ENCODE measurements at places on chromosomes 6 and 20.

GRCh38 chr6:100209323-100210136 lies 215.5 kb upstream of the MCHR2 start:
- no peak for DNase-seq

GRCh38 chr20:43590392-43591303 lies at the start of gene IFT52:
Gene IFT52, plus strand, starts transcription at chr20:43590937. Its CDS starts 3,762 bp downstream, at chr20:43594699.
- peak; percentile 74 for DNase-seq

DNA sequence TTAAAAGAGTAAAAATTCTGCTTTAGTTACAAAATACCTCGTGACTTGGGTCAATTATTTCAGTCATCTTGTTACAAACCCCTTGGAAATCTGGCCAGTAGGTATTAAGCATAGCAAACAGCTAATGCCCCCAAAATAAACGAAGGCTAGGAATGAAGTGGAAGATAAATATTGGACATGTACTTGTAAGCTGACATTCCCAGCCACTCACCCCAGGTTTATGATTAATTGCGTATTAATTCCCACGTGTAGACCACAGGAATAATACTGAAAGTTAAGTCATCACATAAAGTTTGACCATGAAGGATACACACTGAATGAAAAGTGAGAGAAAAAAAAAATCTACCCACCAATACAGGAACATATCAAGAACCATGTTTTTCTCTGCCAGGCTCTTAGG lies 936.5 kb upstream of the ADGRB3 start:
- DNase-seq: no peak

DNA sequence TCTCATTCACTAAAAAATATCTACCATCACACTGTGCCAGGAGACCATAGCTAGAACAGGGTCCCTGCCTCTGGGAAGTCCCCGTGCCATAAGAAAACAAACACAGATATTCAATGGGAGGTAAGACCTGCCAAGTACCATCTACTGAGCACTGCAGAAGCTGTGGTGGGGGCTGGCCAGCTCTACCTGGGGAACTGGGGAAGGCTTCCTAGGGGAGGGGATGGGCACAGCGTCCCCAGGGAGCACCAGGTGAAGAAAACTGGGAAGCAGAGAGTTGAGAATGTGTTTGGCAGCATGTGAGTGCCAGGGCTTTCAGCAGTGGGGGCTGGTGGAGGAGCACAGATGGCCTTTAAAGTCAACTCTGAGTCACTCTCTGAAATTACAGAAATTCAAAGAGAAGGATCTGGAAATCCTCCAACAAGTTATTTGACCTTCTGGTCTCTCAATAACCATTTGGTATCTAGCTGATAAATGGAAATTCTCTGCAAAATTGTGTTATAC lies 85.2 kb downstream of the SHLD1 start:
- no peak for DNase-seq

DNA sequence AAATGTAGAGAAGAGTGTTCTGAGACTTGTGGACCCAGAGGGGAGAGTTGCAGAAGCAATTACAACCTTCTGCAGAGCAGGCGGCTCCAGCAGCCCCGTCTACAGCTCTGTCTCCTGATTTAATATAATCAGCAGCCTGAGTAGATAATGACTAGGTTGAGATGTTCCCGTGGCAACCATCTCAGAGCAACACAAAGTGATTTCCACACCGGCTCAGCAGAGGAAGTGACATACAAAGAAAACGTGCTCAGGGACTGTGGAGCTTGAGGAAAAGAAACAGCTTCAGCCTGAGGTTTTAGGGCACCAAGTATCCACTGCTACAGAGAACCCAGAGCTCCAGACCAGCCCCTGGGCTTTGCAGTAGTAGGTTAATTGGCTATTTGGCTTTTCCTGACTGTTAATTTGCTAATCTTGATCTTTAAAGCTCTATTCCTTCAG lies 136.4 kb downstream of the MTFR2 start:
- DNase-seq: no peak

DNA sequence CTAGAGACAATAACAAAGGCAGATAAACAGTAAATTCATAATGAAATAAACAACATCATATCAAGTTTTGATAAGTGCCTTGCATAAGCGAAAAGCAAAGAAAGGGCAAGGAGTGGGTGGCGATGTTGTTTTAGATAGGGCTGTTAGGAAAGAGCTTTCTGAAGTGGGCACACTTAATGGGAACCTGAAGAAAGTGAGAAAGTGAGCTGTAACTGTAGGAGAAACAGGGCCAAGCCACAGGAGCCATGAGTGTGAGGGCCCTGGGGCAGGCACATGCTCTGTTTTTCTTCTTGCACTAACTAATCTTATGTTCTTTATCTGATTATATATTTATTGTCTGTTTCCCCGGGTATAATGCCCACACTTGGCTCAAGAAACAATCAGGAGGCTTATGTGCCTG lies 193.4 kb upstream of the SUPT3H start:
- DNase-seq: no peak

- no peak for DNase-seq
Measured at GRCh38 chr6:158865769-158866168, 46.6 kb upstream of the EZR start.

DNA sequence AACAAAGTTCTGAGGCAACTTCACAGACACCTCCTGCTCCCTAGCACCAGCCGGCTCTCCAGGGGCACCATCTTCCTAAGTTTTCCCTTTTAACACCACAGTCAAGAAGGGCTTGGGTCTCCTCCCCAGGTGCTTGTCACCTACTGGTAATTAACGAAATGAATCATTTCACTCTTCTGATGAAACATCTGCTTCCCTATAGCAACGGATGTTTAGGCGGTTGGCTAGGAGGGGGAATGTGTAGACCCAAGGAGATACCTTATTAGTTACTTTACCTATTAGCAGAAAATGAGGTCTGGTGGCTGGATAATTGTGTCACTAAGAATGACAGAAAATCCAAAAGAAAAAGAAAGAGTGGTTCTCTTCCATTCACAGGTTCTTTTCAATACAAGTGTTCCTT lies 46.3 kb upstream of the FABP7 start:
- no peak for DNase-seq

GRCh38 chr6:14177413-14178082 lies 60.0 kb downstream of the CD83 start:
- DNase-seq: no peak

- no peak for DNase-seq
Measured at GRCh38 chr6:166515072-166515810, 71.2 kb downstream of the RAMACL start.

DNA sequence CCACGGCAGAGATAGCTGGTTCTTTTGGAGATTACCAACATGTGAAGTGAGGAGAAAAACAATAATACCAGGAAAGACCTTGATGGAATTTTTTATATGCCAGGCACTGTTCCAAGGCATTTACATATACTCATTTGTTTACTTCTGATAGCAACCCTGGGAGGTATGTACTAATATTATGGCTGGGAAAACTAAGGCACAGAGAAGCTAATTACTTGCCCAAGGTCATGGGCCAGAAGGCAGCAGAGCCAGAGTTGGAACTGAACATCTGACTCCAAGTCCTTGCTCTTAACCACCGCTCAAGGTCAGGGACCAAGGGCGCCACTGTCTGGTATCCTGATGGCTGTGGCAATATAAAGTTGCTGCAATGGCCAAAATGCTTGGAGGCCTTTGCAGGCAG lies 97.0 kb upstream of the KCNG1 start:
- no peak for DNase-seq

DNA sequence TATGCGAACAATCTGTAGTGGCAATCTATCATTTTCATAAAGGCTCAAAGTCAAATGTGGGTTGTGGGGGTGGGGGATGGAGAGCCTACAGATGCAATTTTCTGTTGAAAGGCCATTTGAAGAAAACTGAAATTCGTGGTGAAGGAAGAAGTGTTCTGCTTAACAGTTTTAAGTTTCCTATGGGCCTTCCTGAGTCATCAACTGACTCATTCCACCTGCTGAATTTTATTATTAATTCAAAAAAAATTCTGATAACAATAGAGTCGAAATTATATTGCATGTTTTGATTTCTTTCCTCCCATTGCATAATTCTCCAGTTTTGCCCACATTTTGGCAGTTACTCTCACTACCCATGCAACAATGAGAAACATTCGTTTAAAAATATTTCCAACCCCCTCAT lies 622.3 kb upstream of the ARID1B start:
- no peak for DNase-seq

DNA sequence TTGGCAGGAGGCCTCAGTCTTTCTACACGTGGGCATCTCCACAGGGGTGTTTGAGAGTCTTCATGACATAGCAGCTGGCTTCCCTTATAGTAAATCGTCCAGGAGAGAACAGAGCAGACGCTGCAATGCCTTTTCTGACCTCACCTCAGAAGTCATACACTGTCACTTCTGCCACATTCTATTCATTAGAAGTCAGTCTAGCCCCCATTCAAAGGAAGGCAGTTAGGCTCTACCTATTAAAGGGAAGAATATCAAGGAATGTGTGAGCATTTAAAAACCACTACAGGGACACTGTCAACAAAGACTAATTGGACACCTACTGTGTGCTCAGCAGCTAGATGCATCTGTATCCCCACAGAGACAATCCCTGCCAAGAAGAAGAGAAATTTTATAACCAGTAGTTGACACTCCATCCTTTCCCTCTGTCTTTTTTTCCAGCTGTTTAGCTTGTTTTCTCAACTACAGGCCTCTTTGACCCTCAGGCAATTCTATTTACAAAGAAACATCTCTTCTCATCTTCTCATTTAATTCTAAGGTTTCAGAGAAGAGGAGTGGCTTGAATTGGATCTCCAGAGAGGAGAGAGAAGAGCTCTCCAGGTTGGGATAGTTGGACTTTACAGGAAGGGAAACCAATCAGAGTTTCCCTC lies 18.6 kb downstream of the ARMC12 start:
- DNase-seq: no peak

DNA sequence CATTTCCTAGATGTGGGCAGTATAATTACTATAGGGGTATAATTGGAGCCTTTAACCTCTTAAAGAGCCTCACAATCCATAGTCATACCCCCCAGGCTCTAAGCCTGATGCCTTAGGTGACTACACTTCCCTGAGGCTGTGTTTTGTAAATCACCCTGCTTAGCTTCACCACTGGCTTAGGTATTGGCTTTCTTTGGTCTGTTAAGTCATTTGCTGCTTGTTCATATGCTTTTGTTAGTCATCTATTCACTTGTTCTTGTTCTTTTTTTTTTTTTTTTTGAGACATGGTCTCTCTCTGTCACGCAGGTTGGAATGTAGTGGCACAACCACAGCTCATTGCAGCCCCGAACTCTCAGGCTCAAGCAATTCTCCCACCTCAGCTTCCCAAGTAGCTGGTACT lies 26.7 kb downstream of the KAT14 start:
- DNase-seq: no peak

DNA sequence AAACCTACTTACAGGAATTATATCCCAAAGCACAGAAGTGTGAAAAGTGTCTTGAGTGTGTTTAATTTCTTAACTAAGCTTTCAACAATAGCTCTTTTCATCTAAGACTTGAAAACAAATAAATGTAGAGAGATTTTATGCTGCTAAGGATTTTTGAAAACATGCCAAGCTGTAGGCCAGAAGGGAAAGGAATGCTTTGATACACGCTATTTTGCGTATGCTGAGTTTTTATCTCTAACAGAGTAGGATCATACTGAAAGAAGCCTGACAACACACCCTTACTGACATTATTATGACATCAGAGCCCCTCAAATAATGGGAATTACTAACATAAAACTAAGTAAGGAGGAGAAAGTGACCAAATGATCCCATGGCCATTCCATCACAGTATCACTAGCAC lies 265.5 kb downstream of the KHDC1L start:
- DNase-seq: no peak

DNA sequence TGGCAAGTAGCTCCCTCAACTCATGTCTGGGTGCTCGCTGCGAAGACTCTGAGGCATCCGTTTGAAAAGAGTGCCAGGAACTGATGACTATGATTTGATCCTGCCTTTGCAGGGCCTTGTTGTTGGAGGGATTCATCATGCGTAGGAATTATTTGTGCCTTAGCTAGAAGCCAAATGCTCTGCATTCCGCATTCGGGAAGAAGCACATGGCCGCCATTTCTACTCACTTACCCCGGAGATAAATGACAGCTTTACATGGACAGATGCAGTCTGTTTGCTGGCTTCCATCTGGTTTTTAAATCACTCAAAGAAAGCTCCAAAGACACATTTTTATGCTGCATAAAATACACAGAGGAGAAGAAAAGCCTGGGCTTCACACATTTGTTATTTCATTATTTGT lies 363.3 kb upstream of the CDH4 start:
- DNase-seq: no peak

GRCh38 chr20:4225745-4226144 lies 210.4 kb upstream of the RNF24 start:
- DNase-seq: no peak

GRCh38 chr20:62860391-62860923 lies 1.2 kb downstream of the TCFL5 start:
- no peak for DNase-seq

- no peak for DNase-seq
Measured at GRCh38 chr6:111129013-111129412, 41.7 kb downstream of the SLC16A10 start.

DNA sequence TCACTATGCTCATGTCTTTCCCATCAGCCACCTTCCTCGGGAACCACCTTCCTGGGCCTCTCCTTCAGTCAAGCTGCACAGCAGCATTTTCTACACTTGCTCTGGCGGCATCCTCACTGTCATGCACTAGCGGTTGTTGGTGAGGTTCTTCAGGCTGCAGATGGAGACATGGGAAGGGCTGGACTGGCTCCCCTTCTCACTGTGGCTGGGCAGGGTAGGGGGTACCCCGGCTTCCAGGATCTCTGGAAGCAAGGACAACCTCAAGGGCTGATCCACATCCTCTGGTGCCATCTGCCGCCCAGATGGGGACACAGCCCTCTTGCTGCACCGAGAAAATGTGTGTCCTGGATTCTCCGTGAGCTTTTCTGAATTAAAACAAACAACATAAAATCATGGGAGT lies 180.1 kb upstream of the RNF24 start:
- no peak for DNase-seq

DNA sequence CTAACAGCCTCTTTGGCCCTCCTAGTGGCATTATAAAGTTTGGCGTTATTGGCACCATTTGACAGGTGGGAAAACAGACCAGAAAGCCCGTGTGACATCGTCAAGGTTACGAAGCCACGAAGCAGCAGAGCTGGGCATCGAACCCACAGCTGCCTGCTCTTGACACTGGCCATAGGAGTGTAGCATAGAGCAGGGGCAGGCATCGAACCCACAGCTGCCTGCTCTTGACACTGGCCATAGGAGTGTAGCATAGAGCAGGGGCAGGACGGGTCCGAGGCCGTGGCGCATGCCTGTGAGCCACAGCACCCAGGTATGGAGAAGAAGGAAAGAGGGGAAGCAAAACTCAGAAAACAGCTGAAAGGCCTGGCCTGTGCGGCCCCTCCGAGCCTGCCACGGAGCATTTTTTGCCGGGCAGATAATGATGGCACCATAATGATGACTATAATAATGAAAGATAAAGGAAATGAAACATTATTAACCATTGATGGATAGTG lies 33.1 kb downstream of the CDH4 start:
- DNase-seq: no peak

- no peak for DNase-seq
Measured at GRCh38 chr6:90214461-90214860, 82.2 kb downstream of the BACH2 start.
